ENCODE measurements at places on chromosomes 3 and 15.
A peak's percentile ranks its signal among the peaks of the same experiment; 100 is the strongest.

- DNase-seq, result no peak
These were observed 89.6 kb downstream of the AAGAB start for GRCh38 chr15:67164811-67165253.

DNA sequence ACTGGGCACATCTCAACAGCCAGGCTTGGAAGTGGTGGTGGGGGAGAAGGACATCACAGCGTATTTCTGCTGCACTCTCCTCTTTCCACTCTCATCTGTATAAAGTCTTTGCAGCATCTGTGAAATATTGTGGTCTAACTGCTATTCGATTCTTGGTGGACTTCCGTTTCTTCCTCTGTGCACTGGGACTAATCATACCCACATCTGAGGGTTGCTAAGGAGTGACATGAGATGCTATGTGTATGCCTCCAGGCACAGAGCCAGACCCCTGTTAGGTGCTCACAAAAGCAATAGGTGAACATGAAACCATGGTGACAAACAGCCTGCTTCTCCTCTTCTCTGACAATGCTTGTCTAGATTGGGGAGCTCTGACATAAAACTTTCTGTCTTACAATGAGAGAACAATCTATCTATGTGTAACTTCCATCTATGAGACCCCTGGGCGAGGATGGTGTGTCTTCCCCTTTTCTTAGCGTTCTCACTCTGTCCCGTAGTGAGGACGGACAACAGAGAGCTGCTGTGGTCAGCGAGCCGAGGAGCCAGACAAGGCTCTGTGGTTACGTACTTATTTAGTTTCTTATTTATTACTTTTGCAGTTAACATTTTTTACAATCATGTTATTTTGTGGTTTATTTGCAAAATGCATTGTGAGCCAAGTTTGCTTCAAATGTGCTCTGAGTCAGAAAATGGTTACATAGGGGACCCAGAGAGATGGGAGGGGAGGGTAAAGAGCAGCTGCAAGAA, 196.7 kb upstream of the TPRG1 start:
- no peak for DNase-seq

DNA sequence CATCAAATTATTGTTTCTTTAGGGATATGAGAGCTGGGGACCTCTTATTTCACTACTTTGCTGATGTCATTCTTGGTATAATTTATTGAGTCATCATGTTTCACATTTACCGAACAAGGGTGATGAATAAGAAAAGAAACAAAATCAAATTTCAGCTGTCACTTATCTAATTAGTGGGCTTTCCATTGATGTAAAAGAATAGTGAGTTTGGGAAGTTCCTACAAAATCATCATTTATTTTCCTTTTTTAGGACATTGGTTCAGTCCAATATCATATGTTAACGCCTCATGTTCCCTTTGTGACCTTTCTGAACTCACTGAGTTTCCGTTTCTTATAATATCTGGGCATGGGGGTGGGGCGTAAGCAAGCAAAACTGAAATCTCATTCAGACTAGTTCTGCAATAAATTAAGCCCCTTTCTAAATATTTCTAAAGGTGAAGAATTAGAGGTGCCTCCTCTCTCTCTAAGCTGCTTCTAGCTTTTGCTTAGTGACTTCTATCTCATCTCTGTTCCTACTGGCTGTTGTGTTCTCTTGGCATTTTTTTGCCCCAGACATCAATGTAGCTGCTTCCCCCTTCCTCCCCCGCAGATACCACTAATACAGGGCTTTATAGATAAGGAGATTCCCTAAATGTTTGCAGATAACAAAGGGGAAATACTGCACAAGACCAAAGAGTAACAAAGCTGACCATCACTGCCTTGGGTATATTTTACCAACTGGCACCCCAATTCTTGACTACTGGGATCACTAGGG, 238.0 kb upstream of the CTNNB1 start:
- no peak for DNase-seq

DNA sequence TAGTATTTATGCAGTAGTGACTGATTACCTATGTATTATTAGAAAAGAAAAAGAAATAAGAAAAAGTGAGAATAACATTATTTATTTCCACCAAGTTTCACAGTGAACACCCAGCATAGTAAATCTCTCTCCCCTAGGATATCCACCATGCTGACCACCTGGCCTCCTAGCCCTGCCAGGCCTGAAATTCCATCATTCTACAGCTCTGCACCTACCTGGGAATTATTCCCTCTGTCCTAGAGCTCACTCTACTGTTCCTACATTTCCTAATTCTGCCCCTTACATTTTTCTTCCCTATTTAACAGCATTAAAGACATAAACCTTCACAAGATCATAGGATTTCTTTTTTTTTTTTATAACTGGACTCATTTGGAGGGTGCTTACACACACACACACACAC, 525.3 kb upstream of the PPP2R3A start:
- no peak for DNase-seq

DNA sequence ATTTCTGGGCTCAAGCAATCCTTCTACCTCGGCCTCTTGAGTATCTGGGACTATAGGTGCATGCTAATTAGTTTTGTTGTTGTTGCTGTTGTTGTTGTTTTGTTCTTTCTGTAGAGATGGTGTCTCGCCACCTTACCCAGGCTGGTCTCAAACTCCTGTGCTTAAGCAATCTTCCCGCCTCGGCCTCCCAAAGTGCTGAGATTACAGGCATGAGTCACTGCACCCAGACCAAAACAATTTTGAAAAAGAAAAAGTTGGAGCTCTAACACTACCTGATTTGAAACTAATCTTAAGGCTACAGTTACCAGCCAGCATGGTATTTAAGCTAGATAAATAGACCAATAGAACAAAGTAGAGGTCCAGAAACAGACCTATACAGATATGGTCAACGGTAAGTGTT, 29.8 kb downstream of the KPNA1 start:
- DNase-seq, result peak; percentile 4

- DNase-seq, result no peak
These were observed 45.7 kb upstream of the INO80 start for GRCh38 chr15:41161736-41162135.

DNA sequence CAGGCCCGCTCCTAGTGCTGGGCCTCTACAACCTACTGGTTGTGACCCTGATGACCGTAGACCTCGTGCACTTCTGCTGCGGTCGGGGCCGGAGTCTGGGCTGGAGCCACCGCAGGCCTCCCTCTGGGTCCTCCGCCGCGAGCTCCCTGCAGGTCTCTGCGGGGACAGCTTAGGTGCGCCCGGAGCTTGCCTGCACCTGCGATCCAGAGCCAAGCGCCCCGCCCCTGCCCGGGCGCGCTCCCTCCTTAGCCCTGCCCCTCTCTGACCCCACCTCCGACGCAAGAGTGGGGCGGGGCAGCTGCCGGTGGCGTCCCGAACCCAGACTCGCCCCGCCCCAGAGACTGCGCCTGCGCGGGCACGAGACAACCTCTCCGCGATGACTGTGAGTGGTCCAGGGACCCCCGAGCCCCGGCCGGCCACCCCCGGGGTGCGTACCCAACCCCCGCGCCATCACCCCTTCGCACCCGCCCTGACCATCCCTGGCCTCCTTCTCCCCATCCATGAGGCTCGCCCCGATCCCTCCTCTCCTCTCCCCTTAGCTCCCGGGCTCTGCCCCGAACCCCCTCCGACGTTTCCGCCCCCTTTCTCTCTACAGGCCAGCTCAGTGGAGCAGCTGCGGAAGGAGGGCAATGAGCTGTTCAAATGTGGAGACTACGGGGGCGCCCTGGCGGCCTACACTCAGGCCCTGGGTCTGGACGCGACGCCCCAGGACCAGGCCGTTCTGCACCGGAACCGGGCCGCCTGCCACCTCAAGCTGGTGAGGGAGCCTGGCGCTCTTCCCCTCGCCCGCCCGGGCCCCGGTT, at the start of gene UNC45A:
UNC45A (plus strand) TSS at position 337 of the 803 bp plus-strand sequence; CDS start at position 377, 40 bp downstream.
- no peak for DNase-seq

DNA sequence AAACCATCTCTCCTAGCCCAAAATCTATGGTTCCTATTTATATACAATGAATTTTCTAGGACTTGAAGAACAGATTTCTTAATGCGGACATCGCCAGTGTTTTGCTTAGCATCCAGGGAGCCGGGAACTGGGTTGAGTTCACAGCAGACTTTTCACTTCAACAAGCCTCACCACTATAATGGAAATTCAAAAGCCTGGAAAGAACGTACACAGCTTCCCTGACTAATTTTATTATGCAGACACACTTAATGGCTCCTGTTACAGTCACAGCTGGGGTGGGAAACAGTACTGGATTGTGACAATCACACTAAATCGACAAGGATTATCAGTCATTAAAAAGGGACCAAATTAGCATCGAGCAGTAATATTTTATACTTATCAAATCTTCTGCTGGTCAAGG, 129.2 kb upstream of the BNIP2 start:
- DNase-seq, result no peak

DNA sequence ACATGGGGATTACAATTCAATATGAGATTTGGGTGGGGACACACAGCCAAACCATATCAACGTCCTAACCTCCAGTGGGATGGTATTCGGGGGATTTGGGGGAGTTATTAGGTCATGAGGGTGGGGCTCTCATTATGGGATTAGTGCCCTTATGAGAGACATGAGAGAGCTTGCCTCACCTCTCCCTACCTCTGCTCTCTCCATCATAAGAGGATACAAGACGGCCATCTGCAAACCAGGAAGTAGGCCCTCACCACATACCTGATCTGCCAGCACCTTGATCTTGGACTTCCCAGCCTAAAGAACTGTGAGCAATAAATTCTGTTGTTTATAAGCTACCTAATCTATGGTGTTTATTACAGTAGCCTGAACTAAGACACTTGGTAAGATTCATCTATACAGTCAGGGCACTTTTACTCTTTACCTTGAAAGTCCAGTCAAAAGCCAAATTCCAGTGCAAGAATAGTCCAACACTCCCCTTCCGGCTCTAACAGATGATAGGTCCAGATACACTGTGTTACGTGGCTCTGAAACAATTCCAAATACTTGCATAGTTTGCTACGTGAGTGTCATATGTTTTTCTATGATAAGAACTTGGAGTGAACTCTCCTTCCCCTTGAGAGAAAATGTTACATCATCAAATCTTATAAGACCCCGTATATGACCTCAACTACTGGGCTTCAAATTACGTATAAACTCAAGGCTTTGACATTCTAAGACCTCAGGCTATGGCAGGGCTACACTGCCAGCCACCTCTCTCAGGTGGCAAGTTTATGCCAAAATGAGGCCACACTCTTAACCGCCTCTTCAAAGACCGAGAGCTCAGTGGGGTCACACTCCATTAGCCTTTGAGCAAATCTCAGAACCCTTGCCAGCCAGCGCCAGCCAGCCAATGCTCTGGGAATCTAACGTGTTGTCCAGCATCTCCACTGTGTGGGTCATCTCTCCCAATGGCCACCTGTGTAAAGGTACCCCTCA, 129.9 kb downstream of the XXYLT1 start:
- no peak for DNase-seq

- no peak for DNase-seq
These were observed 75.3 kb downstream of the PLOD2 start for GRCh38 chr3:146085678-146086077.

- peak; percentile 14 for DNase-seq
These were observed 246.8 kb upstream of the ROBO1 start for GRCh38 chr3:80014576-80014975.

DNA sequence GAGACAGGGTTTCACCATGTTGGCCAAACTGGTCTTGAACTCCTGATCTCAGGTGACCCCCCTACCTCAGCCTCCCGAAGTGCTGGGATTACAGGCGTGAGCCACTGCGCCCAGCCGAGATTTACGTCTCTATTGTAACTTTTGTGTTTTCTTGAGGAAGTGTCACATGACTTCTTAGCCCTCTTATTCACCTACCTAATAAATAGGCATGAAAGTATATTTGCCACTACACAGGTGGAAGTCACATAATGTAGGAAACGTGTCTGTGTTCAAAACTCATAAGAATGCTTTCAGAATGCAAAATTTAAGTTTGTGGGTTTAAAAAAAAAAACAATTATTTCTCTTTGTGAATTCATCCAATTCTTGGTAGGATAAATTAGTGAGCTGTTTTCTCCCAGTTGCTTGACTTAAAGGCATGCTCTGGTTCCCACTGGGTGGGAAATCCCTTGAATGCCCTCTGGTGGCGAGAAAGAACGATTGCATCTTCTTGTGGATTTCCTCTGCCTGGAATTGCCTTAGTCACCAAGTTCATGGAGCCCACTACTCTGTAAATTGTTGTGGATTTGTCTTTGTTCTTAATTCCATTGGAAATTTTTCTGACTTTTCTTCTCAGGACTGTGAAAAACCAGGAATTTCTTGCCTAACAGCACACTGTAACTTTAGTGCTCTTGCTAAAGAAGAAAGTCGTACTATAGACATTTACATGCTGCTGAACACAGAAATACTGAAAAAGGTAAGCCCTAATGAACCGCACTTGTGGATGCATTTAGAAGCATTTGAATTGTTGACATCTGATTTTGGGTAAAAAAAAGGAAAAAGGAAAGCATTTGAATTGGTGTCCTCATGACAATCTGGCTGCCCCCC, 82.2 kb upstream of the CTDSPL start:
- DNase-seq, result peak; percentile 28

GRCh38 chr3:30226601-30227151, 379.7 kb upstream of the TGFBR2 start:
- DNase-seq, result no peak

GRCh38 chr15:46315434-46315833, 680.6 kb downstream of the SQOR start:
- DNase-seq, result no peak

- DNase-seq, result no peak
These were observed at the start of gene GALK2 for GRCh38 chr15:49169880-49170597. Gene GALK2 (plus strand): TSS chr15:49170247. CDS start chr15:49170323, 76 bp downstream.

DNA sequence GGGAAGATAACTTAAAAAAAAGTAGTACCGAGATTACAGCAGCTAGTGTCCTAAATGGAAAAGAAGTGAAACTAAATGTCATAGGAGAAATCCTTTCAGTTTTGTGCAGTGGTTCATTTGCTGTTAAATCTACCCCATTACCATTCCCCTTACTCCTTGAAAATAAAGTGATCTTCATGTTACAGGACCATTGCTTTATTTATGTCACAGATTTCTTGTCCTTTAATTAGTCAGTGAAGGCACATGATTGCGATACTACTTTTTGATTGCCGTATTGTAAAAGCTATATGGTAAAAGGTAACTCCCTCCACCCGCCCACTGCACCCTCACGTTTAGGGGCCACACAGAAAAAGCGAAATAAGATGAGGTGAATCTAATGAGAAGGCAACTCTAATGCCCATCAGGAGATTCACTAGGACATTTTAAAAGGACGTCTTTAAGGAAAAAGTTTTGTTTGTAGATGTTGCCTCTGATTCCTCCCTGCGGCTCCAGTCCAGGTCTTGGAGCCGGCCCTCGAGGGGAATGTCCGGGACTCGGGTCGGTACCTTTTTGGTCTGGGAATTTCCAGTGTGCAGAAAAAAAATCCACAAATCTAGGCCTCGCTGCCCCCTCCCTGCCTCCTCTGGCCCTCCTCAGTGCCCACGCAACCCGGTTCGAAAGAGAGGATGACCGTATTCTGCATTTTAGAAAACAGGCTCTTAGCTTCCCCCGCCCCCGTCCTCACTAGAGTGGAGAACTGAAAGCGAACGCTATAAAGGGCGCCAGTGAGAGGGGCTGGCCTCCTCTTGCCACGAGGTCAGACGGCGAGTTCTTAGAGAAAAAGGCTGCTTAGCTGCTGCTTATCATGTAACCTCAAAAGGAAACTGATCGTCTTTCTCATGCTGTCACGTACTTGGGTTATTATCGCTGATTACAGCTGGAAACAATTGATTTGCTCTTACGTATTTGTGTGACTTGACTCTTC, 21.8 kb upstream of the NFKBIZ start:
- no peak for DNase-seq
